Tibial nerve (tissue), 4 donors: ENCODE measurements at places on chromosomes 5 and 9.

DNA sequence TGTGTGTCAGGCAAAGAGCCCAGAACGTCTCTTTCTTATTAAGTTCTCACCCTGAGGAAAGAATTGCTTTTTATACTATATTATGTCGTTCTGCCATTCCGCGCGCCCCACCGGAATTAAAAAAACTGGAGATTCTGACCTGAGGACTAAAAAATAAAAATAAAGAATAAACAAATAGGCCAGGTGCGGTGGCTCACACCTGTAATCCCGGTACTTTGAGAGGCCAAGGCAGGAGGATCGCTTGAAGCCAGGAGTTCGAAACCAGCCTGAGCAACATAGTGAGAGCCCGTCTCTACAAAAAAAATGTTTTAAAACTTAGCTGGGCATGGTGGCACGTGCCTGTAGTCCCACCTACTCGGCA, 677 bp upstream of the DYNC2I2 start:
- no peaks in the 10 kb centered on the region for H3K36me3 ChIP-seq
- peak overlapping the region; percentile 97 for H3K27ac ChIP-seq
- H3K4me1 ChIP-seq: no peaks in the 10 kb centered on the region

DNA sequence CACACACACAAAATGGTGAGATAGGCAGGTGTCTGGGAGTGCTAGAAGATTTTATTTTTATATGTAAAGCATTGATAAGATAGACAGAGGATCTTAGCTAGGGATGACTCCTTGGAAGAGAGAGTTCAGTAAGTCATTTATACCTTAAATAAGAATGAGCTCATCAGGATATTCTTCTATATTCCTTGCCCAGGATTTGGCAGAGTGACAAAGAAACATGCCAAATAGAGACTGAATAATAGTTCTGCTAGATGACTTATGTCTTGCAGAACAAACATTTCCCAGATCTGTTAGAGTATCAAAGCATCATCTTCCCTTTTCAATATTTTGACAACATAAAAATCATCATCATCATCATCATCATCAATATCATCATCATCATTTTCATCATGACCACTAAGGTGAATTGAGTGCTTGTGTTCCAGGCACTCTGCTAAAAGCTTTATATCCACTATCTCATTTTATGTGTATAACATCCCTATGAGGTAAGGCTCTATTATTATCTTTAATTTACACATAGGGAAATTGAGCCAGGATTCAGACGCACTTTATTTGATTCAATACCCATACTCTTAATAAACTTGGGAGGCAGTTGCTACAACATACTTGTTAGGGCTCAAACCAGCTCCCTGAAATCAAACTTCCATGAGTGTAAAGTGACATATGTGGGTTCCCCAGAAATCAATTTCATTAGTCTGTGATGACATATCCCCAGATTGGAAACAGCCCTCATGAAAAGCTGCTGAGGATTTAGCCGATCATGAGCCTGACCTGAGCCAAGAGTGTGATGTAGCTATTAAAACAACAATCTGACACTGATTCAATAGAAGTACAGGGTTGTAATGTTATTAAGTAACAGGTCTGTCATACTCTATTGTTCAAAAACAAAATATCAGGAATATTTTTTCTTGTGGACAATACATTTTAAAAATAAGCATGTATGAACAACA, 176.3 kb upstream of the SEMA6A start:
- no peaks in the 10 kb centered on the region for H3K27me3 ChIP-seq
- no peak for DNase-seq

DNA sequence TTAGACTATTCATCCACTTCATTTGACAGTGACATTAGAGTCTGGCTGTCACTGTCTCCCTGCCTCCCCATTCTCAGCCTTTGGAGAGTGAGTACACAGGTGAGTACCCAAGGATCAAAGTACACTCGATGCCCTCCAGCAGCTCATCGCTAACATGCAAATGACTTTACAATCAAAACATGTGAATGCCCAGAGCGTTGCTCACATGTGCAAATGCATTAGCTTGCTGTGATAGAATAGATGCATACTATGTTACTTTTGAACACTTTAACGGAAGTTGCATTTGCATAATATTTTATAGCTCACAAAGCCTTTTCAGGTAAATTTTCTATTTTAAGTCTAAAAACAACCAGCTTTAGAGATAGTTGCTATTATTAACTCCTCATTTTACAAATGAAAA, 107.6 kb downstream of the SYK start:
- no peak for DNase-seq
- no peak overlapping the region for H3K4me3 ChIP-seq
- H3K36me3 ChIP-seq: no peaks in the 10 kb centered on the region
- no peaks in the 10 kb centered on the region for H3K4me1 ChIP-seq
- H3K27me3 ChIP-seq: no peaks in the 10 kb centered on the region
- H3K27ac ChIP-seq: no peak overlapping the region

DNA sequence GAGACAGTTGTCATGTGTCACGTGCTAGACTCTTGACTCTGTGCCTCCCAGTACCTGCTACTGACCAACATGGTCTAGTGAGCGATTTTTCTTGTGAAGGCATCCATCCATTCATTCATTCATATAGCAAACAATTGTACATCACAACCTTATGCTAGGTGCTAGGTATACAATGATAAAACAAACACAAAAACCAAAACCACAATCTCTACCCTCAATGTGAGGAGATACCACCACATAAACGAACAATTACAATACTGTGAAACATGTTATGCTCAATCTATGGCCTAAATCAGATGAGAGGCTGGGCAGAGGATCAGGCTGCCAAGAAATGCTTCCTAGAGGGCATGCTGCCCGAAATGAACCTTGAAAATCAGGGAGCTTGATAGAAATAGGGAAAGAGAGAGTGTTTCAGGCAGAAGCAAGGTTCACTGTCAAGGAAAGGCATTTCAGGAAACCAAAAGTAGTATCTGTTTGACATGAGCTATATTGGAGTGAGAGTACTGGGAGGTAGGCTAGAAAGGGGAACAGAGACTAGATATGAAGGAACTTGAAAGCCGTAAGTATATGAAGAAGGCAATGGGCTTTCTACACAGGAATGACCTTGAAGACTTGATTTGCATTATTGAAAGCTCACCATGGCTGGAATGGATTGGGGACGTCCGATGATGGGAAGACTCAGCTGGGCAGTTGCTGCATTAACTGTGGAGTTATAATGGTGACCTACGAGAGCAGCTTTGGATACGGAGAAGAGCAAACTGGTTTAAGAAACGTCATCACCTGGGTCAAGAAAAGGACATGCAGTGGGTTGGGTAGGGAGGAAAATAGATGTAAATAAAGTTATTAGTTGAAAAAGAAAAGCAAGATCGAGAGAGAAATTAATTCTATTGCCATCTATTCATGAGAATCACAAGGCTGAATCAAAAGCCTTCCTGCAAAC, 90.1 kb downstream of the THBS4 start:
- H3K27me3 ChIP-seq: no peaks in the 10 kb centered on the region
- no peaks in the 10 kb centered on the region for H3K4me1 ChIP-seq
- H3K27ac ChIP-seq: no peak overlapping the region
- no peak for DNase-seq
- H3K36me3 ChIP-seq: no peaks in the 10 kb centered on the region

DNA sequence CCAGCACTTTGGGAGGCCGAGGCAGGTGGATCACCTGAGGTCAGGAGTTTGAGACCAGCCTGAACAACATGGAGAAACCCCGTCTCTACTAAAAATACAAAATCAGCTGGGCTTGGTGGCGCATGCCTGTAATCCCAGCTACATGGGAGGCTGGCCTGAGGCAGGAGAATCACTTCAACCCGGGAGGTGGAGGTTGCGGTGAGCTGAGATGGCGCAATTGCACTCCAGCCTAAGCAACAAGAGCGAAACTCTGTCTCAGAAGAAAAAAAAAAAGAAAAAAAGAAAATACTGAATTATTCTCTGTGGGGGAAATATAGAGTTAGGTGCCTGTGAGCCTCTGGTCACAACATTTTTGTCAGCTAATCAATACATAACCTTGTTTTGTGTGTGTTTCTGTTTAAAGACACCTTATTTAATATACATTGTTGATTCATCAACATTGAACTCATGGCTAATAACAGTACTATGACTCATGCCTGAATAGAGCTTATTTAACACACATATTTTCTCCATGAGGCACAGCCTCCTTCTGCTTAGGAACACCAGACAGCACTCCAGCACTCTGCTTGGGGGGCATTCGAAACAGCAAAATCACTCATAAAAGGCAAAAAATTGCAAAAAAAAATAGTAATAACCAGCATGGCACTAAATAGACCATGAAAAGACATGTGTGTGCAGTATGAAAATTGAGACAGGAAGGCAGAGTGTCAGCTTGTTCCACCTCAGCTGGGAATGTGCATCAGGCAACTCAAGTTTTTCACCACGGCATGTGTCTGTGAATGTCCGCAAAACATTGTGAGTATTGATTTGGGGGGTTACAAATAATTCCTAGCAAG, at the start of gene IL31RA:
Gene IL31RA, plus strand, starts transcription at position 519 of the 836 bp plus-strand sequence. Its CDS starts 214 bp downstream, at position 733.
- H3K27me3 ChIP-seq: no peaks in the 10 kb centered on the region
- no peak for DNase-seq
- no peak within 1 kb of the TSS for H3K27ac ChIP-seq
- peaks cover 10% of the 10 kb centered on the region for H3K4me1 ChIP-seq
- no peaks in the 10 kb centered on the region for H3K36me3 ChIP-seq

- H3K4me3 ChIP-seq: no peak overlapping the region
- H3K27me3 ChIP-seq: no peaks in the 10 kb centered on the region
- no peak overlapping the region for H3K27ac ChIP-seq
- H3K36me3 ChIP-seq: no peaks in the 10 kb centered on the region
Observed at GRCh38 chr9:14213504-14213903, 100.4 kb downstream of the NFIB start.

- DNase-seq: no peak
- H3K27me3 ChIP-seq: no peaks in the 10 kb centered on the region
- no peak overlapping the region for H3K4me3 ChIP-seq
- no peaks in the 10 kb centered on the region for H3K36me3 ChIP-seq
- H3K4me1 ChIP-seq: peaks cover 10% of the 10 kb centered on the region
Observed at GRCh38 chr9:22050924-22051323, 41.8 kb upstream of the CDKN2B start.

GRCh38 chr5:131994090-131994489, 17.4 kb downstream of the ACSL6 start:
- H3K27ac ChIP-seq: no peak overlapping the region
- no peak for DNase-seq
- no peaks in the 10 kb centered on the region for H3K36me3 ChIP-seq
- H3K4me3 ChIP-seq: no peak overlapping the region
- H3K27me3 ChIP-seq: no peaks in the 10 kb centered on the region

- DNase-seq: no peak
- no peaks in the 10 kb centered on the region for H3K36me3 ChIP-seq
- no peaks in the 10 kb centered on the region for H3K27me3 ChIP-seq
Observed at GRCh38 chr9:104772714-104773510, 9.0 kb downstream of the NIPSNAP3B start.
